ENCODE measurements at places on chromosomes 16 and 17.

GRCh38 chr17:48192321-48192731 is 84.8 kb downstream of the SNX11 start:
- no peak for DNase-seq

GRCh38 chr17:2292100-2292499 is 11.5 kb downstream of the SMG6 start:
- no peak for DNase-seq

GRCh38 chr17:63706336-63707082 is 6.6 kb upstream of the LIMD2 start:
- DNase-seq: no peak

GRCh38 chr16:84810518-84811273 is 9.1 kb upstream of the CRISPLD2 start:
- peak; percentile 48 for DNase-seq

GRCh38 chr16:64791756-64792155 is 330.1 kb downstream of the CDH11 start:
- DNase-seq: no peak

DNA sequence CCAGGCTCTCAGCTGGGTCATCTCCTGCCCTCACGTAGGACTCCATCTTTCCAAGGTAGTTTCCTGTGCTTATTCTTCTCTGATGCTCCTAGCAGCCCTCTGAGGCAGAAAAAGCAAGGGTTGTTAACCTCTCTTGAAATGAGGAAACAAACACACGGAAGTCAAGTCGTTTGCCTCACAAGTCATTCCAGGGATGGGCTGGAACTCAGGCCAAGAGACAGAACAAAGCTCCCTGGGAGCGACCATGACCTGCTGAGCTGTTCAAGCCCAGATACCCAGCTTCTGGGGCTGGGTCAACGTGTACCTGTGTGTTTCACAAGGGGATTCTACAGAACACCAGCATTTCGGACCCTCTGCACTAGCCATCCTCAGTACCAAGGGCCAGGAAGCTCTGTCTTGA is 28.1 kb downstream of the SRL start:
- DNase-seq: no peak

GRCh38 chr16:27311897-27312303 is 1.9 kb upstream of the IL4R start:
- no peak for DNase-seq

- DNase-seq: no peak
Measured at GRCh38 chr17:37225465-37225864, 150.3 kb upstream of the C17orf78 start.

DNA sequence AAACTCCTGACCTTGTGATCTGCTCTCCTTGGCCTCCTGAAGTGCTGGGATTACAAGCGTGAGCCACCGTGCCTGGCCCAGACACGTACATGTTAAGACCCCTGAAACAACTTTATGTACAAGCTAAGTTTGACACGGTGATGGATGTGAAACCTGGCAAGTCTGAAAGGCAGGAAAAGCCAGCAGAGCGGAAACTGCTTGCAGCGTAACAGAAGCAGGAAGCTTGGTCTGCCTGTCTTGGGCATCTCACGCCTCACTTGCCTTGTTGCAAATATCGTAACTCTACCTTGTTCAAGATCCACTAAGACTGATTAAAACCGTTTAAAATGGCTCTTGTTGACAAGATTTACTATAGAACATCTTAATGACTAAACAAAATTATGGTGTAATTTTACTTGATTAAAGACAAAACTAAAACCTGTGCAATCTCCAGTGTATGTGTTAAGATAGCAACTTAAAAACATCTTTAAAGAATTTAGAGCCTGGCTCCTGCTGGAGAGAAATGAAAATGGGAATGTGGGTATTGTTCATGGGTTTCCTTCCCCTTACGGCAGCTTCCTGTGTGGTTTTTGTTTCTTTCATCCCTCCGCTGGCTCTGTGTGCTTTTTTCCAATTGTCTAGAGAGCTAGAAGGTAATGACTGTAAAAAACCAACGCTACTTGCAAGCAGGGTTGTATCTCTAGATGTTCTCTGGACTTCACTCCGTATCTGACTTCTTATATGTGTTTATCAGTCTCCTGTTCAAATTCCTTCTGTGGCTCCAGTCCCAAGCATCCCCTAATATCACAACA is 477.6 kb downstream of the XYLT1 start:
- DNase-seq: no peak

DNA sequence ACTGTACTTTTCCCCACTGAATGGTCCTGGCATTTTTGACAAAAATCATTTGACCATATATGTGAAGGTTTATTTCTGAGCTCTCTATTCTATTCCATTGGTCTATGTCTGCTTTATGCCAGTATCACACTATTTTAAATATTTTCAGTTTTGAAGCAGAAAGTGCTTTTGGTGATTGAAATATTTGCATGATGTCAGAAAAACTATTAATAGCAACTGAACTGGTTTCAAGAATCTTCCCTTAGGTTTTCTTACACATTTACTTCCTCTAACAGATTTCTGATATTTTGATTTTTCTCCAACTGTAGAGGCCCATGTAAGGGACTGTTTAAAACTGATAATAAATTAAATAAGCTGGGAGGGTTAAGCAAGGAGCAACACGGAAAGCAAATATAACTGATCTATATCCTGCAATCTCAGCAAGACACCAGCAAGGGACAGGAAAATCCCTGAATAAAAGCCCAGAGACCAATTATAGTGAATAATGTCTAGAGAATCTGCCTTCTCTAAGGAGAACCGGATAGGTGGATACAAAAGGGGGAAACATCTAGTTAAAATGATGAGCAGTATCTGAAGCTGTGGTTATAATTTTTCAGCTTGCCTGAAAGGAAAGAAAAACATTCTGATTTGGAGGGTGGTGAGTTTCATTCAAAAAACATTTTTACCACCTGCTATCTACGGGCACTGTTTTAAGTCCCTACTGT is 80.9 kb upstream of the STAC2 start:
- peak; percentile 20 for DNase-seq

DNA sequence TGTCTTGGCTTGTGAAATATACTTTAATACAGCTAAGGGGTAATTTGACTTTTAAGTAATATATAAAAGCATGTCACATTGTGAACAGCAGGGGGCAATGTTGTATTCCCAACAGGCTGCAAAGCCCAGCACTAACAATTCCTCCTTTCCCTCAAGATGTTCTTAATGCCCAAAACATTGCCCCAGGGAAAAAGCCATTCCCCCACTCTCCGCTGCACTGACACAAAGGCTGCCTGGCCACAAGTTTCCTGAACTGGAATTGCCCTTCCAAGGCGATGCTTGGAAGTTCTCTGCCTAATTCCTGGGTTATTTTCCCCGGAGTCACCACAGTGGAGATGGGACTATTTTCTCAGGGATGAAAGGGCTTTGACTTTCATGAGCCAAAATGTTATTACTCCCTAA is 27.2 kb downstream of the CLEC16A start:
- DNase-seq: peak; percentile 83

- peak; percentile 62 for DNase-seq
Measured at GRCh38 chr16:7746941-7747340, 414.3 kb downstream of the RBFOX1 start.

DNA sequence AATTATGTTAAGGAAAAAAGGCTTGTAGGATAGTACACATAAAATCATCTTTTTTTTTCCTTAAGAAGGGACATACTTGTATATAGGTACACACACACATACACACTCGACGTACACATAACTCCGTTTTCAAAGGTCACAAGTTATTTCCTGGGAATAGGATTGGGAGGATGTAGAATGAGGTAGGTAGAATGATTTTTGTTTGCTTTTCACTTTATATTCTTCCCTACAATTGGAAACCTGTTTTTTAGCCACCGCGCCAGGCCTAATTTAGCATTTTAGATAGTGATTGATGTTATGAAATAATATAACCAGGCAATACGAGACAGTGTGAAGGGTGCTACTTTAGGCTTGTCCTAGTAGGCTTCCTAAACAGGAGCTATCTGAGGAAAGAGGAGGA is 1.8 kb upstream of the HAPSTR1 start:
- DNase-seq: no peak

GRCh38 chr17:64774888-64775540 is 112.9 kb upstream of the SMURF2 start:
- no peak for DNase-seq

- DNase-seq: no peak
Measured at GRCh38 chr17:64148699-64149098, 18.8 kb upstream of the ERN1 start.

- DNase-seq: peak; percentile 59
Measured at GRCh38 chr17:17749921-17750320, 68.7 kb downstream of the RAI1 start.

DNA sequence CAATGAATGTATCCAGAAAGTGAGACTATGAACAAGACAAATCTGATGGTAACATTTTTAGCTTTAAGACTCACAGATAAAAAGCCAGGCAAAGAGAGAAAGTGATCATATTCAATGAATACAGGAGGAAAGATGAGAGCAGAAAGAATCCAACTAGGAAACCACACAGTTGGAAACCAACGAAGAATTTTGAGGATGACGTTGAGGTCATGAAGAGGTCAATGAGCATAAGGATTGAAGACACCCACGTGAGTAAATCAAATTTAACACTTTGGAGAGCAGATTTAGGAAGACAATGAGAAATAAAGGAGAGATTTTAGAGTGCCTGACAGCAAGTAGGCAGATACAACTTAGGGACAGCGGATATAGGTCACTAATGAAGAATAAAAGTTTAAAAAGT is 948.1 kb downstream of the KCNJ2 start:
- no peak for DNase-seq

- DNase-seq: peak; percentile 31
Measured at GRCh38 chr16:89534252-89534756, 26.1 kb downstream of the SPG7 start.

DNA sequence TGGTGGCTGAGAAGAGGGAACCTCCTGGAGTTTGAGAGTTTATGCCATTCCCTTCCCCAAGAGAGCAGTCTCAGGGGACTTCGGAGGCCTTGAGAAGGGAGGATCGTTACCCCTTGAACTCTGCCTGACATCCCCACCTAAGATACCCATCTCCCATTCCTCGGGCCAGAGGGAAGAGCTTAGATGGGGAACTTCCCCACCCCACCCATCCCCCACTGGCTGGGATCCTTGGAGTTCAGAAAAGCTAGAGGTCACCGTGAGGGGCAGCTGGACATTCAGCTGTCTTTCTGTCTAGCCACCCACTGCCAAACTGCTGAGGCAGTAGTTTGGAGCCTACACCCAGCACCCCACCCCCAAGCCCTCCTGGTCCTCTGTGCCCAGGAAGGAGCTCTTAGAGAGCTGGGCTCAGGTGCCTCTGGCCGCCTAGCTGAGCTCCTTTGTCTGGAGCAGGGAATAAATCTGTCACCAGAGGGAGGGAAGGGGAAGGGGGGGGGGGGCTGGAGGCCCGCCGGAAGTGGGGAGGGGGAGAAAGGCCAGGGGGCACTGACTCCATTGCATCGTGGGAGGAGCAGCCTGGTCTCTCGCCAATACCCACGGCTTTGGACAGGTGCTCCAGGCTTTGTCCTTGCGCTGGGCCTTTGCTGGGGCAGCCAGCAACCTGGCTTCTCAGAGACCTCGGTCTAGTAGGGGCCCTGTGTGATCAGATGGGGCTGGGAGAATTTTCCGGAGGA is 1.0 kb downstream of the HSD11B2 start:
- DNase-seq: no peak

GRCh38 chr17:10144456-10144855 is 54.0 kb downstream of the GAS7 start:
- no peak for DNase-seq

DNA sequence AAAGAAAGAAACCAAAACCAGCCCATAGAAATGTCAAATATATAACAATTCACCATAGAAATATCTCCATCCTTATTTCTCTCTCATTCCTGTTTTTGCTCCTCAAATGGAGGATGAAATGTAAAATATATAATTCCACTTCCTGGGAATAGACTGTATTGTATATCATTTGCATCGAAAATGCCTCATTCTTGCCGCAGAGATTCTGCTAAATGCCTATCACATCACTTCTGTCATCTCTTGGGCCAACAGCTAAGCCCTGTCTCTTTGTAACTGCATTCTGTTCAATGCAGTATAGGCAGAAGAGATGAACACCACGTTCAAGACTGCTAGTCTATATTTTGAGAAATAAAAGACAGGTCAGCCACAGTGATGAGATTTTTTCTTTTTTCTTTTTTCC is 956.3 kb upstream of the SOX9 start:
- no peak for DNase-seq

- DNase-seq: peak; percentile 78
Measured at GRCh38 chr17:45171338-45172231, 9.9 kb downstream of the HEXIM2 start.

DNA sequence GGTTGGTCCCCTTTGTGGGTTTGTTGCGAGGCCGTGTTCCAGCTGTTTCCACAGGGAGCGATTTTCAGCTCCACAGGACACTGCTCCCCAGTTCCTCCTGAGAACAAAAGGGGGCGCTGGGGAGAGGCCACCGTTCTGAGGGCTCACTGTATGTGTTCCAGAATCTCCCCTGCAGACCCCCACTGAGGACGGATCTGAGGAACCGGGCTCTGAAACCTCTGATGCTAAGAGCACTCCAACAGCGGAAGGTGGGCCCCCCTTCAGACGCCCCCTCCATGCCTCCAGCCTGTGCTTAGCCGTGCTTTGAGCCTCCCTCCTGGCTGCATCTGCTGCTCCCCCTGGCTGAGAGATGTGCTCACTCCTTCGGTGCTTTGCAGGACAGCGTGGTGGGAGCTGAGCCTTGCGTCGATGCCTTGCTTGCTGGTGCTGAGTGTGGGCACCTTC is 27.3 kb upstream of the STH start:
- no peak for DNase-seq

GRCh38 chr16:57089406-57089805 is 3.0 kb upstream of the CPNE2 start:
- no peak for DNase-seq

- DNase-seq: no peak
Measured at GRCh38 chr16:27221576-27222248, 18.4 kb downstream of the KDM8 start.

GRCh38 chr16:65697065-65697464 is 575.2 kb upstream of the CDH11 start:
- DNase-seq: no peak

- DNase-seq: no peak
Measured at GRCh38 chr17:10563991-10564660, 14.7 kb upstream of the MYH2 start.

GRCh38 chr17:58902322-58902721 is 146.7 kb downstream of the PPM1E start:
- no peak for DNase-seq

GRCh38 chr16:85380002-85380395 is 233.1 kb upstream of the GSE1 start:
- DNase-seq: no peak

GRCh38 chr16:1151424-1152122 is 1.3 kb upstream of the CACNA1H start:
- DNase-seq: no peak

DNA sequence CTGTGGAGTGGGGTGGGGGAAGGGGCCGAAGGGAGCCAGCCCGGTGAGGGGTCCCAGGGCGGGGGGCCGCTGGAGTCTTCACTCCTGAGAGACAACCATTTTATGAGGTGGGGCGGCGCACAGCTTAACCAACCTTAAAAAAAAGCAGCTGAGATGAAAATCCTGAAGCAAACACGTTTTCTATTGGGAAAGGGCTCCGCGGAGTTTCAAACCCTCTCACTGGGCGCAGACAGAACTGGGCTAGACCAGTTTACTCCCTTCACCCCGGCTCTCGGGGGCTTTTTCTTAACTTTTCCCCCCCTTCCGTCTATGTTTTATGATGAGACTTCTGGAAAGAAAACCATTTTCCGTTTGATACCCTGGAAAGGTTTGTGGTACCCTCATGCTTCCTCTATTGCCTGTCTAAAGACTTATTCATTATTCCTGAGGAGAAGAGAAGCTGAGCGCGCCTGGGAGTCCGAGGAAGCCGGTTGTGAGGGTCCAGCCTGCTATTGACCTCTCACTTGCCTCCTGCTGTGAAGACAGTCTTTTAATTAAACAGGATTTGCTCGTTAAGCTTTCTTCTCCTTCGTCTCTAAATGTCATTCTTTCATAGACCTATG is 482 bp upstream of the SSH2 start:
- DNase-seq: peak; percentile 14

- no peak for DNase-seq
Measured at GRCh38 chr17:79385962-79386563, 224.8 kb downstream of the RBFOX3 start.

Data from hindlimb muscle (tissue), 1 donor.